ENCODE measurements at places on chromosomes 2 and 18.

DNA sequence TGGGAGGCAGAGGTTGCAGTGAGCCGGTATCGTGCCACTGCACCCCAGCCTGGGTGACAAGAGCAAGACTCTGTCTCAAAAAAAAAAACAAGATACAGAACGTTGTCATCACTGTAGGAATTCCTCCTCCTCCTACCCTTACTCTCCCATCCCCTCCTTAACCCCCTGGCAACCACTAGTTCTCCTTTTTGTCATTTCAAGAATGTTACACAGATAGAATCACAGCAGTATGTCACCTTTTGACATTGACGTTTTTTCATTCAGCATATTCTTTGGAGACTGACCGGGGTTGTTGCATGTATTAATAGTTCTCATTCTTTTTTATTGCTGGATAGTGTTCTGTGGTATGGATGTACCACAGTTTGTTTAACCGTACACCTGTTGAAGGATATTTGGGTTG is 32.4 kb downstream of the TTLL4 start:
- DNase-seq: no peak

DNA sequence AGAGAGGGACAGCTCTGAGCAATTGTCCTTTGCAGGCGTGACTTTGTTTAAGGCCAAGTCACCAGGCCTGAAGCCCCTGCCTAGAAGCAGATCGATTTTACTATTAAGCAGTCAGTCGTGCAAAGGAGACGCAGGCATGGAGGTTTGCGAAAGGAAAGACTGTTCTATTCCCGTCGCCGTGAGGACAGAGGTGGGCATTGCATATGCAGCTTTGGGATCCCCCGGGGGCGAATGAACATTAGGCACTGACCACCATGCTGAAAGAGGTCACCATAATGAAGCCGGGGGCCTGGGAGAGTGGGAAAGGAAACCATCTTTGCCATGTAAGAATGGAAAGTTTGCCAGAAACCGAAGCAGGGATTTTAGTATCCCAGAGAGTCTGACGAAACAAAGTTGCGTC is 231.6 kb downstream of the BCL11A start:
- DNase-seq: no peak

DNA sequence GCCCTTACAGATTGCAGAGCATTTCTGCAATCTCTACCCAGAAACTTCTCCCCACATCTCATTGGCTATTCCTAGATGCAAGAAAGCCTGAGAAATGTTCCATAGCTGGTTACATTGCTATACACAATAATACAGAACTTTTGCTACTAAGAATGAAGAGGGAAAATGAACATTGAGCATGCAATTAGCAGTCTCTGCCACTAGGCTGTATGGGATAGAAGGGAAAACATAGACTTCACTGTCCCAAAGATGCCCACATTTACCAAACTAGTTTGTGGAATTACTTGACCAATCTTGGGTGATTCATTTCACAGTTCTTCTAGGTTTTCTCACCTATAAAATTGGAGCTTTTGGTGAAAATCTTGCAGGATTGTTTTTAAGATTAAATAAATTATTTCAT is 265.7 kb upstream of the NT5C1B start:
- DNase-seq: no peak

- DNase-seq: no peak
Measured at GRCh38 chr2:173374634-173375033, 20.0 kb downstream of the CDCA7 start.

DNA sequence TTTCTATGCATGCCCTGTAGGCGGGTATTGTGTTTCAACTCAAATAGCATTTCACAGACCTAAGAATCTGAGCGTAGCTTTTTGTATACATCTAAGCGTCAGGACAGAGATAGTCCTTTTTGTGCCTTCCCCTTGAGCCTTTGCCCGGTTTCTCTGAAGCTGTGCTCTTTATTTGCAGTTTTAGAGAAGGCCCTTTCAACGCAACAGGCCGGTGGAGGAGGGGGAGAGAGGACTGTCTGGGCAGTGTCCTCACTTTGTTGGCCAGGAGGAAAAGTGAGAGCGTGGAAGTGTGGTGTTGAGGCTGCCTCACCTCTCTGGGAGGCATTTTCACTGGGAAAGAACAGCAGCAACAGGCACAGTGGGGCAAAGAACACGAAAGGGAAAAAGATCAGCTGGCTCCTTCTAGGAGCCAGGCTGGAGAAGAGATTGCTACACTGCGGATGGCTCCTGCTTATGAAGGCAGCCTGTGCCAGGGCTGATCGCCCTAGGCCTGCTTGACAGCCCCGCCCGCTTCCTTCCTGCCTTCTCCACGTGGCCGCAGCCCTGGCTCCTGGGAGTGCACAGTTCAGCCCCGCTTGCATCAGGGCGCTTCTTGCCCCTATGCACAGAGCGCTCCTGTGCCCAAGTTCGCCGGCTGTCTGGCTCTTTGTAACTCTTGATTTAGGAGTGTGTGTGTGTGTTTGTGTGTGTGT is 195.6 kb upstream of the POU3F3 start:
- no peak for DNase-seq

- DNase-seq: peak; percentile 64
Measured at GRCh38 chr18:3321133-3321812, 59.3 kb downstream of the MYL12B start.

- no peak for DNase-seq
Measured at GRCh38 chr2:43215673-43216255, 10.6 kb downstream of the ZFP36L2 start.

- DNase-seq: no peak
Measured at GRCh38 chr18:23588836-23589560, 2.7 kb upstream of the NPC1 start.

DNA sequence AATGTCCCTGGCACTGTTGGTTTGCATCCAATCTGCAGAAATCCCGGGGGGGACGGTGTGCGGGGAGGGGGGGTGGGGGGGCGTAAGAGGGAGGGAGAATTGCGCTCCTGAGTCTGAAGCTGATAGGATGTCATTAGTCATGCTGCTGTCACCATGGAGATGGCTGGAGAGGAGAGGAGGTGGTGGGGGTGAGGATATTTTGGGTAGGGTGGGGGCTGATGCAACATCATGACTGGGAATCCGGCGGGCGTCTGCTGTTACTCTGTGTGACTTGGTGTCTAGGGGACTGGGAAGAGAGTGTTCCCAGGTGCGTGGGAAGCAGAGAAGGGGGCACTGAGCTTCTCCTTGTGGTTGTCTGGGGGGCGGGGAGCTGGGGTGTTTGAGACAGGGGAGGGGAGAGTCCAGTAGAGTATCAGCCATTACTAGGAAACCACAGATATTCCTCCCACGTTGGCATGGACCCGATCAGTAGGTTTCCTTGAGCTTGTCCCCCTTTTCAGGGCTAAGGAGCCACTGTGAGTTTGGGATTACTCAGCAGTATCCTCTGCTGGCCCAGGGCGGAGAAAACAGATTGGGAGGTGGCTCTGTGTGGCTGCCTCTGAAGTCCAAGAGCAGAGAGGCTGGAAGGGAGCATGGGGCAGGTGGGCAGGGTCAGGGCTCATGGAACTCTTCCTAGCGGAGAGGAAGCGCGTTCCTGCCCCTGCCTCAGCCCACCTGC is 18.9 kb downstream of the TET3 start:
- DNase-seq: no peak

- DNase-seq: peak; percentile 93
Measured at GRCh38 chr18:22169011-22169888, at the start of gene GATA6. TSS of gene GATA6 (plus strand) at chr18:22169589. CDS start at chr18:22171145, 1,556 bp downstream.

- no peak for DNase-seq
Measured at GRCh38 chr18:5066380-5066977, 130.6 kb downstream of the AKAIN1 start.

- no peak for DNase-seq
Measured at GRCh38 chr2:39135690-39136259, 14.9 kb upstream of the SOS1 start.

- DNase-seq: no peak
Measured at GRCh38 chr2:126880817-126881216, 17.9 kb upstream of the TEX51 start.

- DNase-seq: no peak
Measured at GRCh38 chr2:34664266-34664665, 1065.2 kb upstream of the FAM98A start.

- DNase-seq: no peak
Measured at GRCh38 chr2:79292239-79292957, 132.8 kb upstream of the REG3A start.

DNA sequence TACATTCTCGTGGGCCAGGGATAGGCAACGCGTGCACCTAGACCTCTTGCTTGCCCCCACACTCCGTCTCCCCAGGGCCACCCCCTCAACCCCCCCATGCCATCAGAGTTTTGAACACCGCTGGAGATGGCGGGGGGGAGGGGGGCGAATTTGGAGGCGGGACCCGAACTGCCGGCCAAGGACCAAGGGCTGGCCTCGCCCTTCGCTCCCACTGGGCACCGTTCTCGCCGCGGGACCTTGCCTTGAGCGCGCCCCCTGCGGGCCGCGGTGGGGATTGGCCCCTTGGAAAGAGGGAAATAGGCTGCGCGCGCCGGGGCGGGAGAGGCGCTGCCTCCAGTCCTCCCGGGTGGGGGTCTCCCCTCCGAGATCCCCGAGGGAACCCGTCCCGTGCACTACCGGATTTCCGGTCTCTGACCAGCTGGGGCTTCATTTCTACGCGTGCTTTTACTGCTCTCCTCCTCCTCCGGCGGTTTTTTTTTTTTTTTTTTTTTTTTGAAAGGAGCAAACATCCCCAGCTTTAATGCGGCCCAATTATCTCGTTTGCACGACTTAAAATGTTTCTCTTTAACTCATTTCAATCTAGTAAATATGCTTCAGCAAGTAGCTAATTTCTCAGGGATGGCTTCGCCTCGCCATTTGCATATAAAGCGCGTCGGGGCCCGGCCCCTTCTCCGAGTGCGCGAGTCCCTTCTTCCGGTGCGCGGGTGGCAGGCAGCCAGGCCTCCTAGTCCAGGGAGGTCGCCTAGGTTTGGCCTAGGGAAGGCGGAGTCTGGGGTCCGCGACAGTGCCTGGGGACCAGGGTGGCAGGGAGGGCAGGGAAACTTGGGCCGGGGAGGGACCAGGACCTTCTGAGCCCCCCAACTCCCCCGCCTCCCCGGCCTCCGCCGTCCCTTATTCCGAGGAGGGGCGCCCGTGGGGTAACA is 10.0 kb upstream of the GBX2 start:
- peak; percentile 80 for DNase-seq
